GM04503 (cell line): ENCODE measurements at places on chromosomes 4 and X.

DNA sequence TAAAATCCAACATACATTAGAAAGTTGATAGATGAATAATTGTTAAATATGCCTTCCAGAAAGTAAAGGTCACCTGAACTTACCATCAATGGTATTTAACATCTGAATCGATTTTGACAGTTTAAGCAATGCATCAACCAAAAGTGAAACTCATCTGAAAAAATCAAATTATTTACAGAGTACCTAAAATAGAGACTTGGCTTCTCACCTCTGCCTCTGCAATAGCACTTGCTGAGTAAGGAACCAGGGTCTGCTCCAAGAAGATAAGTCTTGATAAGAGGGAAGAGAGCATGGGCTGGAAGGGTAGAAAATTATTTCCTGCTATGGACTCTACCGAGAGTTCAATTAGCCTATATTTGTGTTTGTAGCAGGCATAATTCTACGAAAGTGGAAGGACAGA lies 868.3 kb downstream of the STIM2 start:
- DNase-seq = no peak

GRCh38 chrX:97685753-97686152 lies 802.0 kb downstream of the RPA4 start:
- DNase-seq = no peak

DNA sequence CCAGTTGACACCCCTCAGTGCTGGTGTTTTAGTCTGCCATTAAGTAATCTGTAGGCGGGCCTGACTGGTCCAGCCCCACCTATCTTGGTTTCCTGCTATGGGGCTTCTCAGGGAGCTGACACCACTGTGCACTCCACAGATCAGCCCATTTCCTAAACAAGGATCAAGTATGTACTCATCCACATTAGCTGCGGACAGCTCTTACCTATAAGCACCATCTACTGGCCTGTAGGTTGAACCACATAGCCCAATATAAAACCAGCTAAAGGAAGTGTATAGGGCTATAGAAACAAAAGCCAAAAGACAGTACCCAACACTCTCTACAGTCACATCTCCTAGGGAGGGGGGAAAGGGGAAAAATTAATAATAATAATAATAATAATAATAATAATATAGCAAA lies 353.5 kb upstream of the CXorf51B start:
- DNase-seq = no peak

- DNase-seq = no peak
These were observed 45.6 kb upstream of the FAM9C start for GRCh38 chrX:13090027-13090338.

- DNase-seq = no peak
These were observed 67.9 kb downstream of the FAM114A1 start for GRCh38 chr4:38935391-38936073.

DNA sequence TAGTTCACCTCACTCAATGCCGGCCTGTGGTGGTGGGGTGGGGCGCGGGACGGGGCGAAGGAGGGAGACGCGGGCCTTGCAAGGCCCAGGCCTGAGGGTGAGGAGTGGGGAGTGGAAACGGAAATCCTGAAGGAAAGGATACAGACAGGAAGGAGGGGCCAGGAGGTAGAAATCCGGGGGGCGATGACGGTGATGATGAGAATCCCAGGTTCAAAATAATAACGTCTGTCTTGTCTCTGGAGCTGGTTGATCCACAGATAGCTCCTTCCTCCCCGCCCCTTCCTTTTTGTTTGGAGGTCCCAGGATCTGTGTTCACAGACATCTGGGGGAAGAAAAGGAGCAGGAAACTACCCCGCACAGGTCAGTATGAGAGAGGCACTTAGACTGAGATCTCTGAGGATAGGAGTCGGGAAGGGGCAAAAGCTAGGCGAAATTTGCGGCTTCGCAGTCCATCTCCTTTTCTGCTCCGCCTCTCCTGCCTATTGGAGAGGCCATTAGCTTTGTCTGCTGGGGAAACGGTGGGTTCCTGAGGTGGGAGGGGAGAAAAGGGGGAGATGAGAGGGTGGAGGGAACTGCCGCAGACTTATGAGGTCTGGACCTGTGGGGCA lies 746 bp downstream of the TCEAL7 start:
- no peak for DNase-seq

- no peak for DNase-seq
These were observed 7.6 kb downstream of the RELL1 start for GRCh38 chr4:37678624-37679023.

GRCh38 chr4:141417387-141417786 lies 196.7 kb downstream of the ZNF330 start:
- DNase-seq = no peak

DNA sequence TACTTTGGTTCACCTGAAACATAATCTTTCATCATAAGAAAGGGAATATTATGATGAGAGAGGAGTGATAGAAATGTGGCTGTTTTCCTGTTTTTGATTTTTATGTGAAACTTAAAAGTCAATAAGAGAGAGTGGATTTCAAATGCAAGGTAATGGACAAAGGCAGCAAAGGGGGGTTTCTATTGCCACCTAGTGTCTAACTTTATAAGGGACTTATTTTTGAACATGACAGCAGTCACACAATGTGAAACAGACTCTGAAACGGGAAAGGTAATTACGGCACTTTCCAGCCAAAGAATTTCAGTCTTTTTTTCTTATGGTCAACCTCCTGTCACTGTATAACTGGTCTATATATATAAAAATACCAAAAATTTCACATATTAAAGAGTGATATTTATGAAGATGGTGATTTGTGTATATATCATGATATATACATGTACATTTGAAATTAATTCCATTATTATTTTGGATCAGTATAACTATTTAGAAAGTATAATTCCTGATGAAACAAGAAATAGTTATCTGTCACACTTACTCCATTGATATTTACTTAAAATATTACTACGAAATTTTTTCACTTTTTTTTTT lies 127.1 kb downstream of the FBXO8 start:
- no peak for DNase-seq

DNA sequence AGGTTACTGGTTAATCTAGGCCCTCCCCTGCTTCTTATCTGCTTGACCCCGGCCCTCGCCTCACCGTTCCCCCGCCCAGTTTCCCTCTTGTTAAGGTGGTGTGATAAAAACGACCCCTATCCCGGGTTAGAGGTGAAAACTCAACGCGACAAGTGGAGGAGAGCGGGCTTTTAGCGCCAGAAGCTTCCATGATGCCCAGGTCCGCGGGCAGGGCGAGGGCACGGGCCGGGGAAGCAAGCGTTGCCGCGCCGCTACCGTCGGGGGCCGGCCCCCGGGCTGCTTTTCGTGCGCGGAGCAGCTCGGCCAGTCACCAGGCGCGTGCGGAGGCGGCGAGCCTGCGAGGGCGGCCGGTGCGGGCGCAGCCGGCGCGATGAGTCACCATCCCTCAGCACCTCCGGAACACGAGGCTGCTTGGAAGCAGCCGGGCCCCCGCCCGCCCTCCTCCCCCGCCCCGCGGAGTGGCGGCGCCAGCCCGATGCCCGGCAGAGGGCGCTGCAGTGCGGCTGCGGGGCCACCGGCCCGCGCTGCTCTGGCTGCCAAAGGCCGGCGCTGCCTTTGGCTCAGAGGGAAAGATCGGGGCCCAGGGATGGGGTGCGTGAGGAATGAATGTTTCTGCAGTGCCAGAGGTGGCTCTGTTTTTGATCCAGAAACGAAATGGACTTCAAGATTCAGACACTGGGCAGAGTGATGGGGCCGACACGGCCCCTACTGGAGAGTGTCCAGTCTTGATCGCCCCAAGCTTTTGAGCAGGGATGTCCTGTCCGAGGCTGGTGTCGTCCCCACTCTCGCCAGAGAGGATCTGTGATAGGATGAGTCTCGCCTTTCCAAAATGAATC lies 107.8 kb downstream of the NHSL2 start:
- DNase-seq = no peak

- no peak for DNase-seq
These were observed 66.1 kb downstream of the KIT start for GRCh38 chr4:54723820-54724219.

DNA sequence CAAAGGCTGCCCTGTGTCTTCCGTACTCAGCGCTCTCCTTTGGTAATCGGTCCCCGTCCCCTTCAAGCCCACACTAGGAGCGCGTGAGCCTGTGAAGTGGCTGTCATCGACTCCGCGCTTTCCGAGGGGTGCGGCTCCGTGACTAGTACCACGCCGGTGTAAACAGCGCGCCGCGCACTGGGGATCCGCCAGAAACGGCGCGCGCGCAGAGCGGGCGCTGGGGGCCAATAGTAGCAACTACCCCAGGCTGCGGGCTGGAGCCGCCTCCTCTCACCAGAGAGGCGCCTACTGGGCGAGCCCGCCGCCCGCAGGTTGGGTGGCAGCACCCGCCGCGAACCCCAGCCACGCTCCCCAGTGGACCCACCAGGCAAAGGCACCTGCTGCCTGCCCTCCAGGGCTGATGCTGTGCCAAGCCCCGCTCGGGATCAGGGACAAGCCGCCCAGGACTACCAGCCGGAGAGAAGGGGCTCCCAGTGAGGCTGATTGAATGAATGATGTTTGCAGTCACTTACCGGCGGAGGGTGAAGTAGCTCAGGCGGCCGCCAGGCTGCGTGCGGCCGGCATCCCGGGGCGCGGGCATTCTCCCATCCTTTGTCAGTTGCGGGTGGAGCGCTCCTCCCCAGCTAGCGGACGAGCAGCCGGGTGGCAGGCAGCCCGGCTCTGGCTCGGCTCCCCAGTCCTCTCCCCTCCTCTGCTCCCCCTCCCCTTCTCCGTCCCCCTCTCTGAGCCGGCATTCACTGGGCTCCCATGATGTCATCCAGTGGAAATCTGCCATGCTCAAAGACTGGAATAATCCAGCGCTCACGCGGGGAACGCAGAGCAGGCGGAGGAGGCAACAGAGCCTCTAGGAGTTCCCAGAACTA lies 370.3 kb upstream of the SMIM31 start:
- DNase-seq = no peak

DNA sequence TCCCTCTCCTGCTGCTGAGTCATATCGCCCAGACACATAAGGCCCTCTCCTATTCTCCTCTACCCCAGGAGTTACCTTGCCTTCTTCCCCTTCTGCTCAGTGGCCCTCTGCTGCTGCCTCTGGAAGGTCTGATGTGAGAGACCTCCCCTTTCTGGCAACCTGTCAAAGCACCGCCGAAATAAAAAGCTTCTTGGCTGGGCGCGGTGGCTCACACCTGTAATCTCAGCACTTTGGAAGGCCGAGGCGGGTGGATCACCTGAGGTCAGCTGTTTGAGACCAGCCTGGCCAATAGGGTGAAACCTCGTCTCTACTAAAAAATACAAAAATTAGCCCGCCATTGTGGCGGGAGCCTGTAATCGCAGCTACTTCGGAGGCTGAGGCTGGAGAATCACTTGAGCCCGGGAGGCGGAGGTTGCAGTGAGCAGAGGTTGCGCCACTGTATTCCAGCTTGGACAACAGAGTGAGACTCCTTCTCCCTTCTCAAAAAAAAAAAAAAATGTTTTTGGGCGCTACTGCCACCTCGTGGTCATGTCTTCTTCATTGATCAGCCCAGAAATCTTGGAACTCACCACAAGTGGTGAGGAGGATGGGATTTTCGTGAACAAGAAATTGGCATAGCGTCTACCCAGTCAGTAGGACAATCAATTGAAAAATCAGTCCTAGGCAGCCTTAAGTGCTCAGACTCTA lies 8.6 kb upstream of the ZXDA start:
- DNase-seq = no peak

DNA sequence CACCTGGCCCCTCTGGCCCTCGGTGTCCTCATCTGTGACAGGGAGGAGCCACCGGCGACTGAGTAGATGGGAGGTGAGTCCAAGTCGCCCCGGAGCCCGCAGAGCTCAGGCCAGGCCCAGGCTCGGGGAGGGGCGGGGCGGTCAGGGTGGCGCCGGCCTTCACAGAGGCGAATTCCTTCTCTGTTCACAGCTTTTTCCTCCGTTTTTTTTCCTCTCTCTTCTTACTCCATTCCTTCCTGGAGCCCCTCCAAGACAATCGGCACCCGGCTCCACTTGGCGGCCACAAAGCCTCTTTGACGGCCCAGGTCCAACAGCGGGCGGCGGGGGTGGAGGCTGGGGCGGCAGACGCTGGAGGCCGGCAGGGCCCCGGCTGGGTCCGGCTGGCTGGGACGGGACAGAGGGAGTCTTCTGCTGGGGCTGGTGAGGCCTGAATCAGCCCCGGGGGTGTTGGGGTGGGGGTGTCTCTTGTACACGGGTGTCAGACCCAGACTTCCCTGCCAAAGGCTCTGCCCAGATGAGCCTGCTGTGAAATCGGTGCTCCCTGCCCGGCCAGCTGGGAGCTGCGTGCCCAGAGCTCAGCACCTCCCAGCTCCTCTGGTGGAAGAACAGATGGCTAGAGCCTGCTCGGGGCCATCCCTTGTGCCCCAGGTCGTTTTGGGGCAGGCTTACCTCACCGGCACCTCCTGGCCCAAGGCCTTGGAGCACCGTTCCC lies 22.6 kb downstream of the FGFRL1 start:
- peak; percentile 55 for DNase-seq

GRCh38 chr4:95602872-95603271 lies 54.1 kb upstream of the UNC5C start:
- DNase-seq = no peak

GRCh38 chr4:6523251-6523650 lies 50.8 kb upstream of the PPP2R2C start:
- DNase-seq = no peak

DNA sequence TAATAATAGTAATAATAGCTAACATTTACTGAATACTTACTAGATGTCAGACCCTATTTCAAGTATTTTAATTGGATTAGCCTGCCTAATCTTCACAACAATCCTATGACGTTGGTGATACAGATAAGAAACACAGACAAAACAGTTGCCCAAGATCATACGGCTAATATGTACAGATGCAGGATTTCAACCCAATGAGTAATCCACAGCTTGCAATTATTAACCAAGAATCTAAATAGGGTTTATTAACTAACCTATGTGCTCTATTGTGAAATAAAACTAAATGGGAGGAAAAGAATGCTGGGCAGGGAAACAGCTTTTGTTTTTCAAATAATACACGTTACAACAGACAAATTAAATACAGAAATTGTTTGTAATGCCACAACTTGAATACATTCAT lies 23.4 kb downstream of the FBXO8 start:
- no peak for DNase-seq

- DNase-seq = no peak
These were observed 8.2 kb downstream of the ARHGAP4 start for GRCh38 chrX:153917869-153918268.

DNA sequence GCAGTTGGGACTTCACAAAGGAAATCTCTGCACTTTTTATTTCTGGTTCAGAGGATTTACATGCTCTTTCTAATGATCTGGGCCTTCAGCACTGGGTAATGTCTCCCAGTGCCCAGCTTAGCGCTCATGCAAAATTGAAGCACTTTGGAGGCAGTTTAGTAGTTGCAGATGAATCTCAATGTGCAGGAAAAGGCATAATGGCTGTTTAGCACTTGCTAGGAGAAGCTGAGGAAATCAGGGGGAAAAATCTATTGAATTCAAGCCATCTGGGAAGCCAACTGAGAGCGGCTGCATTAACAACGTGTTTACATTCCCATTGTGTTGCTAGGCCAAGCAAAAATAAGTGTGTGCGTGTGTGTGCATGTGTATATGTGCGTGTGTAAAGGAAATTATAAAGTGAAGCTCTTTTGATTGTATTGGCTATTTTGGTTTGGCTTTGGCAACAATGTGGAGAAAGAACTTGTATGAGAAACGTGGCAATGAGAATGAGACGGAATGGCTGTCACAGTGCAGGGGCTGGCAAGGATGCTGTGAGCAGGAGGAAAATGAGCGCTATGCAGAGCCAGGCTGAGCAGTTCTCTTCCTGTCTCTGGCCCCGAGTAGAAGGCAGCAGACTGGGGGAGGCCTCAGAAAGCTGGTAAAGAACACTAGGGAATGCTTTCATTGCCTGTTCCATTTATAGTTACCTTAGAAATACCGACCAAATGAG lies 231.5 kb downstream of the UNC5C start:
- no peak for DNase-seq
